ENCODE measurements at places on chromosomes 13 and 19. TPM values are rescaled to one million over a fixed set of nuclear protein-coding genes. Genes with fewer than 3 reads are reported as not detected.

Gene ZNF85
- not detected for total RNA-seq

Gene ERICH6B
- not detected for total RNA-seq

Gene CGB5
- total RNA-seq, result 0.84 TPM

Gene MADCAM1
- 0.40 TPM for total RNA-seq

Gene TNNI3
- total RNA-seq, result 13.4 TPM

Gene ATP1A3
- 4.6 TPM for total RNA-seq

Gene IFNL1
- total RNA-seq, result 0.30 TPM

Gene SBK2
- total RNA-seq, result 2.0 TPM

Gene DDX39A
- total RNA-seq, result 101 TPM

Gene KLK6
- total RNA-seq, result 1.1 TPM

Gene BLOC1S3
- total RNA-seq, result 22.6 TPM

Gene TSSK6
- 1.6 TPM for total RNA-seq

Gene ATP4B
- total RNA-seq, result not detected

Gene PAF1
- total RNA-seq, result 63.9 TPM

Gene PGLYRP1
- total RNA-seq, result not detected

Gene PTOV1
- total RNA-seq, result 159 TPM

Gene RNF6
- total RNA-seq, result 25.5 TPM

Gene SERTAD3
- total RNA-seq, result 46.8 TPM
